ENCODE measurements at places on chromosomes 2 and 18.

DNA sequence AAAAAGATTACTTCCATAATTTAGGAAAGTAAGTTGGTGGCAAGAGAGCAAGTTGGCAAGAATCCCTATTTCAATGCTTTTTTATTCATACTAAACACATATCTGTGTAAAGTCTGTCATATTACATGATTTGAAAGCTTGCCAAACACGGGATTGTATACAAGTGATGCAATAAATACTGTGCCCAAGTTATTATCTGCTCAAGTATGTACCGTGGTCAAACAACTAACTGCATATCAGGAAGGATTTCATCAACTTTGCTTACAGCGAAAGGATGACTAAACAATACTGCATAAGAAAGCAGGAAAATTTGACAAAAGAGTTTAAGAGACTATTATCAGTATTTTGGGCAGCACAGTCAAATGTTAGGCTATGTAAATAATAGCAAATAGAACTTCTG, 69.6 kb upstream of the SCN1A start:
- H3K27me3 ChIP-seq = no peaks in the 10 kb centered on the region
- H3K36me3 ChIP-seq = no peaks in the 10 kb centered on the region
- no peaks in the 10 kb centered on the region for H3K4me1 ChIP-seq
- no peak overlapping the region for H3K27ac ChIP-seq

DNA sequence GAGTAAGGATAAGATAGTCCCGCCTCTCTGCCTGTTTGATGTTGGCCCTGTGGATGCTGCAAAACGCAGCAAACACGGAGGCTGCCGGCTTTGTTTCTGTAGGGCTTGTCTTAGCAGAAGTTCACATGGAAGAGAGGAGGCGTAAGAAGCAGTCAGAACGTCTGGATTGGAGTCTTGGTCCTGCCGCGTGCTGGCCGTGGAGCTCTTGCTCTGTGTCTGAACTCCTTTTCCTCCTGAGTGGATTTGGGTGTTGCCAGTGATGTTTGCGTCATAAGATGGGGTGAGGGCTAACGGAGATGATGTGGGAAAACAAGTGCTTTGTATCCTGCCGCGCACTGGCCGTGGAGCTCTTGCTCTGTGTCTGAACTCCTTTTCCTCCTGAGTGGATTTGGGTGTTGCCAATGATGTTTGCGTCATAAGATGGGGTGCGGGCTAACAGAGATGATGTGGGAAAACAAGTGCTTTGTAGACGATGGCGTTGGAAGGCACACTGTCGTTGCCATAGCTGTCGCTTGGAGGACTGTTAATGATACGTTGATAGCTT, 240.9 kb downstream of the AGAP1 start:
- no peak overlapping the region for H3K4me3 ChIP-seq
- no peaks in the 10 kb centered on the region for H3K27me3 ChIP-seq
- H3K36me3 ChIP-seq = no peaks in the 10 kb centered on the region
- DNase-seq = no peak

DNA sequence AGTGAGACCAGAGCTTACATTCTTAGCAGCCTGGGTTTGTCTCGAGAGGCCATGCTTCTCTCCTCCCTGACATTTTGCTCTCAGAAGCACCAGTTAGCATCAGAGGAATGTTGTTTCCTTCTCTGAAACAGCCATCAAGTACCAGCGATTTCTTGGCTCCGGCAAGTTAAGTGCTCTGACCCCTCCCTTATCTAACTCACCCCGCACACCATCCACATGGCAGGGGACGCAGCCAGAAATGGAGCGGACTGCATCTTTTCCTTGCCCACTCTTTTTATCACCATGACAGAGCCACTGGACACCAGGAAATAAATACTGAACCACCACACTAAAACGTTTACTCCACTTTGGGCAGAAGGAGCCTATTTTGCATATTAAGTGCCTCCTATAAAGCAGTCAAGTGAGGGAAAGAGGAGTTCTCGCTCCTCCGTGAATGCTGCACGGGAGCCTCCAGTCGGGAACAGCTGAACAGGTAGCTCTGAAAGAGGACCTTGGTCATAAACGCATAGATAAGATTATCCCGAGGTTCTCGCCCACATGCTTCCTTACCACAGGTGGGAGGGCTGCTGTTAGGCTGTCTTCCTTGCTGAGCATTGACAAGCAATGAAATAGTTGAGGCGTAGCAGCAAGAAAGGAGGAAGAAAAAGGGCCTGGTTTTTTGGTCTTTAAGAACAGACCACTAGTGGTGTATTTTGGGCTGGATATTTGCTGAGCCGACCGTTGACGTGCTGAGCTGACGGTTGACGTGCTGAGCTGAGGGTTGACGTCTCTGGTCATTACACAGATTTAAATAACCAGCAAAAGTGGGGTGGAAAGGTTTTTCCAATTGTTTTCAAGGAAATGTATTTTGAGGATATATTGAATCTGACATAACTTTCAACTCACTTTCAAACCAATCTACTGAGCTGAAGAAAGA, 71.4 kb upstream of the ITGB6 start:
- peaks cover 45% of the 10 kb centered on the region for H3K4me1 ChIP-seq
- H3K4me3 ChIP-seq = peak overlapping the region; percentile 57
- H3K36me3 ChIP-seq = peaks cover 32% of the 10 kb centered on the region

DNA sequence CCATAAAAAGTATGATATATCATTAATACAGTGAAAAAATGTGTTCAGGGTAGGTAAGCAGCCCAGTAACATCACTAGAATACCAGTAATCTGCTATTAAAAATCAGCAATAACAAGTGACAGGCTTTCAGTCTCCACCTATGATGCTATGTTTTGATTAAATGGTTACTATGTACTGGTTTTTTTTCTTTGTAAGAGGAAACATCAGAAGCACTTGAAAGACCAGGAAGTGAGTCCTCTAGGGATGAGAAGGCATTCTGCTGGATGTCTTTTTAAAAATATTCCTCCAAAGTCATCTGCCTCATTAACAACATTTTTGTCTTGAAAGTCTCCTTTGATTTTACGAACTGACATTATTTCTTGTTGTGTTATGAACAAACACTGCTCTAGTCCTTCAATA, 136.0 kb upstream of the FAM98A start:
- no peak overlapping the region for H3K4me3 ChIP-seq
- DNase-seq = no peak
- H3K27ac ChIP-seq = no peak overlapping the region
- no peaks in the 10 kb centered on the region for H3K36me3 ChIP-seq
- no peaks in the 10 kb centered on the region for H3K27me3 ChIP-seq

GRCh38 chr2:30239308-30239985, 8.1 kb downstream of the LBH start:
- peaks cover 79% of the 10 kb centered on the region for H3K4me1 ChIP-seq
- H3K27me3 ChIP-seq = no peaks in the 10 kb centered on the region
- peak overlapping the region; percentile 70 for H3K27ac ChIP-seq
- peak; percentile 72 for DNase-seq
- H3K36me3 ChIP-seq = peaks cover 22% of the 10 kb centered on the region
- H3K4me3 ChIP-seq = peak overlapping the region; percentile 82

- H3K36me3 ChIP-seq = no peaks in the 10 kb centered on the region
- H3K27ac ChIP-seq = no peak overlapping the region
- H3K27me3 ChIP-seq = no peaks in the 10 kb centered on the region
- no peaks in the 10 kb centered on the region for H3K4me1 ChIP-seq
- no peak overlapping the region for H3K4me3 ChIP-seq
- DNase-seq = no peak
Observed at GRCh38 chr2:169119123-169119760, 49.9 kb downstream of the DHRS9 start.

GRCh38 chr2:166539340-166540162, 45.5 kb upstream of the SCN7A start:
- no peaks in the 10 kb centered on the region for H3K4me1 ChIP-seq
- no peak overlapping the region for H3K4me3 ChIP-seq
- no peaks in the 10 kb centered on the region for H3K27me3 ChIP-seq
- H3K36me3 ChIP-seq = no peaks in the 10 kb centered on the region
- H3K27ac ChIP-seq = no peak overlapping the region

GRCh38 chr2:32357318-32358110, 691 bp downstream of the BIRC6 start:
- peak overlapping the region; percentile 97 for H3K27ac ChIP-seq
- peak; percentile 66 for DNase-seq
- no peaks in the 10 kb centered on the region for H3K36me3 ChIP-seq
- H3K4me1 ChIP-seq = peaks cover 42% of the 10 kb centered on the region
- H3K27me3 ChIP-seq = no peaks in the 10 kb centered on the region

- DNase-seq = no peak
- no peaks in the 10 kb centered on the region for H3K36me3 ChIP-seq
- H3K27me3 ChIP-seq = no peaks in the 10 kb centered on the region
- no peak overlapping the region for H3K27ac ChIP-seq
- no peaks in the 10 kb centered on the region for H3K4me1 ChIP-seq
- H3K4me3 ChIP-seq = no peak overlapping the region
Observed at GRCh38 chr18:6327895-6328620, 86.7 kb downstream of the L3MBTL4 start.

DNA sequence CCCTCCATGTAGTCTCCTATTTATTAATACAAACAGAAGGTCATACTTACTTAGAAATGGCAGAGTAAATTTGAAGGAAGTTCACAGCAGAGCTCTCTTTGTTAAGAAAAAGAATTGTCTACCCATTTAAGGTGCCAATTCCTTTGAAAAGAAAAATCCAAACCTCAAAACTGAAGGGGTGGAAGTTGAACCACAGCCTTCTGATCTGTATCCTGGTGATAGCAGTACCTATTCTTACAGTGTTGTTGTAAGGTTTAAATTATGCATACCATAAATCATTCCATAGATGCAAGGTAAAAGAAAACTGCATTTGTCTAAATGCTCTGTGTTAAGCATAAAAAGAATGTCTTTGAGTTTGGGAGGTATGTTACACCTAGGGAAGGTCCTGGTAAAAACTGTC, 47.6 kb downstream of the COBLL1 start:
- peak overlapping the region; percentile 42 for H3K27ac ChIP-seq
- H3K4me3 ChIP-seq = no peak overlapping the region
- DNase-seq = no peak
- no peaks in the 10 kb centered on the region for H3K36me3 ChIP-seq
- no peaks in the 10 kb centered on the region for H3K27me3 ChIP-seq

DNA sequence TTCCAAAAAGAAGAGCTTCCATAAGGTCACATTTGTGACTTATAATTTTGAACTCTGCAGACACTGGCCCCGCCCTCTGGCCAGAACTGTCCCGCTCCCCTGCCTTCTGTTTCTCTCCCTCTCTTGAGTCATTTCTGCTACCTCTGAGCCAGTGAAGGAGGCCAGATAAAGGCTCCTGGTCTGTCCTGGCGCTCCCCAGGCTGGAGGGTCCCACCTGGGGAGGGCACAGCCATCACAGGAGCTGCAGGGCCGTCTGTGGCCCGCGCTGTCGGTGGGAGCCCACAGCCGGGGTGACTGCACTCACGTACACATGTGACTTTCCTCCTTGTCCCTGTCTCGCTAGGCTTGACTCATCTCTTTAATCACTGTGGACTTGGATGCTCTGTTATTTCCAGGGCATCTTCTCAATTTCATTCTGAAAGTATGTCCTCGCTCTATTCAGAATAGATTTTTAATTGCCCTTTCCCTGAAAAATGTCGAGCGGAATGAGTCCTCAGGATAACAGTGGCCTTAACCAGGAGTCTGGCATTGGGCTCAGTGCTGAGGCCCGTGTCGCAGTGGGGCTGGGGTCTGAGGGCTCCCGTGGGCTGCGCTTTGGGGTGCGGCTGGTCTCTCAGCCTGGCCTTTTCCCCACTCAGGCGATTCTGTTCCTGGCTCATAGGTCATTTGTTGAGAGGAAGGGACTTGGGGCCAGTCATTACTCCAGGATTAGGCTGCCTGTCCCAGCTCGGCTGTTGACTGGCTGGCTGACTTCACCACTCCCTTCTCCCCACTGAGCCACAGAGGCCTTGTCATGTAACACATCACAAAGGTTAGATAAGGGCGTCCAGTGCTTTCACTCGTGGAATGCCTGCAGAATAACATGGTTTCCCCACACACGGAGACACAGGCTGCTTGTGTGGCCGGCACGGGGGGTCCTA, 34.5 kb downstream of the KLHL29 start:
- no peaks in the 10 kb centered on the region for H3K27me3 ChIP-seq
- H3K4me3 ChIP-seq = no peak overlapping the region
- H3K27ac ChIP-seq = no peak overlapping the region
- no peaks in the 10 kb centered on the region for H3K36me3 ChIP-seq

GRCh38 chr2:120319686-120320317, 26.1 kb upstream of the INHBB start:
- H3K27me3 ChIP-seq = no peaks in the 10 kb centered on the region
- peak; percentile 20 for DNase-seq
- peaks cover 15% of the 10 kb centered on the region for H3K4me1 ChIP-seq

- no peaks in the 10 kb centered on the region for H3K4me1 ChIP-seq
- no peaks in the 10 kb centered on the region for H3K36me3 ChIP-seq
- no peaks in the 10 kb centered on the region for H3K27me3 ChIP-seq
- no peak for DNase-seq
- H3K27ac ChIP-seq = no peak overlapping the region
- no peak overlapping the region for H3K4me3 ChIP-seq
Observed at GRCh38 chr18:32918692-32919250, 145.9 kb upstream of the KLHL14 start.

- DNase-seq = no peak
- no peaks in the 10 kb centered on the region for H3K27me3 ChIP-seq
- peaks cover 95% of the 10 kb centered on the region for H3K36me3 ChIP-seq
- H3K4me1 ChIP-seq = peaks cover 17% of the 10 kb centered on the region
- H3K4me3 ChIP-seq = no peak overlapping the region
Observed at GRCh38 chr2:20291106-20291564, 59.5 kb downstream of the PUM2 start.

- H3K4me3 ChIP-seq = no peak overlapping the region
- no peak overlapping the region for H3K27ac ChIP-seq
- peaks cover 29% of the 10 kb centered on the region for H3K4me1 ChIP-seq
- no peaks in the 10 kb centered on the region for H3K36me3 ChIP-seq
Observed at GRCh38 chr2:25333981-25334380, 7.7 kb downstream of the DNMT3A start.

DNA sequence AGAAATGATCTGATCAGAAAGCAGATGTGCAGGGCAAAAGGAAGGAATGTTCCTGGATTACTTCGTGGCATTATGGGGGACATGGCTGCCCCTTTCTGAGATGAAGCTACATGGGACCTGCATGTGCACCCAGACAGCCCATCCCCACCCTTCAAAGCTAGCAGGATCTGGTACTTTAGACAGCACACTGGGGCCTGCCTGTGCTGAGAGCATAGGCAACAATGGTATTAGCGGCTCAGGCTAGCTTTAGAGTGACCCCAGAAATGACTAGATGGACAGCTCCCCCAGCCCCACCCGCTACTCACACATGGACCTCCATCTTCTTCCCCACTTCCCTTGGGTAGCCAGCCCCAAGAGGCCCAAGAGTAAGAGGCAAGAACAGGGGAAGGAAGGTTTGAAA, 61.5 kb upstream of the NFE2L2 start:
- no peak for DNase-seq
- no peaks in the 10 kb centered on the region for H3K27me3 ChIP-seq
- no peak overlapping the region for H3K27ac ChIP-seq
- H3K4me1 ChIP-seq = no peaks in the 10 kb centered on the region

GRCh38 chr18:49591271-49591670, 29.4 kb downstream of the LIPG start:
- H3K27ac ChIP-seq = no peak overlapping the region
- no peak for DNase-seq
- H3K27me3 ChIP-seq = no peaks in the 10 kb centered on the region
- H3K4me1 ChIP-seq = no peaks in the 10 kb centered on the region
- H3K36me3 ChIP-seq = no peaks in the 10 kb centered on the region
- no peak overlapping the region for H3K4me3 ChIP-seq

- no peak overlapping the region for H3K27ac ChIP-seq
- no peak overlapping the region for H3K4me3 ChIP-seq
- H3K36me3 ChIP-seq = no peaks in the 10 kb centered on the region
- H3K4me1 ChIP-seq = no peaks in the 10 kb centered on the region
- peak; percentile 32 for DNase-seq
Observed at GRCh38 chr18:13239171-13239956, 20.8 kb downstream of the LDLRAD4 start.
